ENCODE measurements at places on chromosomes 5 and 9. TPM values are rescaled to one million over a fixed set of nuclear protein-coding genes. Genes with fewer than 3 reads are reported as not detected.

Gene GBGT1
- not detected for total RNA-seq

Gene C5orf58
- total RNA-seq, result not detected

Gene ANKDD1B
- 0.44 TPM for total RNA-seq

Gene LEAP2
- total RNA-seq, result 1.5 TPM

Gene CSF1R
- total RNA-seq, result not detected

Gene ZNF484
- 1.8 TPM for total RNA-seq

Gene PDGFRB
- not detected for total RNA-seq

Gene IGIP
- total RNA-seq, result 1.1 TPM

Gene GRM6
- not detected for total RNA-seq

Gene FRMD3
- 0.03 TPM for total RNA-seq

Gene ADAMTSL1
- not detected for total RNA-seq

Gene CARD9
- 116 TPM for total RNA-seq

Gene FAM221B
- total RNA-seq, result 0.16 TPM

Gene GAPT
- not detected for total RNA-seq

Gene RASGRF2
- total RNA-seq, result 10.3 TPM

Gene PCDHA3
- total RNA-seq, result not detected

Gene RFESD
- not detected for total RNA-seq

DNA sequence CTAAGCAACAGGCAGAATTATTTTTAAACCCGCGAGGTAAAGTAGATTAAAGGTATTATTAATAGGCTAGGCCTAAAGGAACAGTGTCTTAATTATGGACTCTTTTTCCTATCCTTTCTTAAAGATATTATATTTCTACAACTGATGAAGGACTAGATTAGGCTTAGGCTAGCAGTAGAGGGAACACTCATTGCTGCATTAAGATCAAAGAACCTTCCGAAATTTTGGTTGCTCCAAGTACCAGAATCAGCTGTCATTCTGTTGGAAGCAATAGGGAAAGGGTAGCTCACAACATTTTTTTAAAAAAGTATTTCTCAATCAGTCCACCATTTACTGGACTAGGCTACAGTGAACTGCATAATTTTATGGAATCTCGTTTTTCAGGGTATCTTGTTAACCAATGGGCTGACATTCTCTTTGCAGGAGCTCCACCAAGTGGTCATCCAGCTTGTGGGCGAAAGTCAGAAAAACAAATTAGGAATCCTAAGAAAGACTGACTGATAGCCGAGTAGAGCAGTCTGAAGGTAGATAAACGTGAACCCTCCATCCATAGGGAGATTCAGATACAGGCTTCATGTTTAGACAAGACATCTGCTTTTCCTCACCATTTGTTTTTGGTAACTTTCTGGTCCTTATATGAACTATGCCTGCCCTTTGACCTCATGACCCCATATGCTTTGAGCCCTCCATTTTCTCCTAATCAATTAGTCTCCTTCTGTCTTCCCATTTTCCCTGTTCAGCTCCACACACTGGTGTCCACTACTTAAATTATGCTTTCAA, 103.6 kb upstream of the CHD1 start:
- peak; percentile 88 for DNase-seq

DNA sequence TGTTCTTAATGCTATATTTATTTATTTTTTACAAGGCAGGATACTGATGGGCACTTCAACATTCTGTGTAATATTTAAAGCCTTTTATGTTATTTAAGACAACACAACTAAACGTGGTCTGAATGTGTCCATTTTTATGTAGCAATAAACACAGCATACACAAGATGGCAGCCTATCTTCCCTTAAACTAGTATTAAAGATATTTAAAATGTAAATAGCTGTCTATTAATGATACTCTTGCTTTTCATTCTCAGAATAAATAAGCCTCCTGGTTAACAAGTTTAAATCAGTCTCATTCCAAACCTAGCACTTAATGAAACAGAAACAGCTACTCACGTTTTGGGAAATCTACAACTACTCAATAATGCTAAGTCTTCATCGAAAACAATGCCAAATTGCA, 315.7 kb downstream of the MCTP1 start:
- peak; percentile 56 for DNase-seq

GRCh38 chr5:94080390-94080789, 339.0 kb upstream of the POU5F2 start:
- DNase-seq, result no peak

GRCh38 chr9:75065510-75065909, 22.4 kb downstream of the NMRK1 start:
- no peak for DNase-seq

GRCh38 chr9:32526041-32526706, at the start of gene RIGI:
TSS of gene RIGI (minus strand) at chr9:32526196. CDS start at chr9:32526166, 30 bp downstream.
- peak; percentile 92 for DNase-seq

- no peak for DNase-seq
Observed at GRCh38 chr9:129415942-129416651, 204.8 kb downstream of the C9orf50 start.

DNA sequence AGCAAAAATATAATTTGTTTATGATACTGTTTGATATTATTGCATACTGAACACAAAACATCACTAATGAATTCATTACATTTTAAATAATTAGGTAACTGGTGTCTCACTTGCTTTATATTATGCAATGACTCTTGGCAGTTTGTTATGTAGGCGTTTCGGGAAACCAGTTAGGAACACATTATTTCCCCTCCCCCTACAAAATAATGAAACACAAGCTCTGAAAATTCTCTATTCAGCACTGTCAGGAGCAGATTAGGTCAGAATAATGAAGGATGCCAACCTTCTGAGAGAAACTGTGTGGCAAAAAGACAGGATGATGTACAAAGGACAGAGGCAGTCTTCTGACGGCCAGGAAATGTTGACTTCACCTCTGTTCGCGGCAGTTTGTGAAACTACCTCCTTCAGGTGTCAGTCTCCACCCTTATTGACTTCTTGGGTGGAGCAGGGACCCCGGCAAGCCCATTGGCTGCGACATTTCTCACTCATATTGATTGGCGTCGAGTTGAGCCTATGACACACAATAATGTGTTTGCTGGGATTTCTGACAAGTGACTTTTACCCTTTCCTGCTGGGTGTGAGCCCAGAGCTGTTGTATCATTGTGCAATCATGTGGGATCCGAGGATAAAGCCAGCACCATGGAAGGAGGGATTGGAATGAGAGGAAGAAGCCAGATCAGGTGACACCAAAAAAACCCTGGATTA, 33.9 kb downstream of the SH3PXD2B start:
- peak; percentile 96 for DNase-seq

DNA sequence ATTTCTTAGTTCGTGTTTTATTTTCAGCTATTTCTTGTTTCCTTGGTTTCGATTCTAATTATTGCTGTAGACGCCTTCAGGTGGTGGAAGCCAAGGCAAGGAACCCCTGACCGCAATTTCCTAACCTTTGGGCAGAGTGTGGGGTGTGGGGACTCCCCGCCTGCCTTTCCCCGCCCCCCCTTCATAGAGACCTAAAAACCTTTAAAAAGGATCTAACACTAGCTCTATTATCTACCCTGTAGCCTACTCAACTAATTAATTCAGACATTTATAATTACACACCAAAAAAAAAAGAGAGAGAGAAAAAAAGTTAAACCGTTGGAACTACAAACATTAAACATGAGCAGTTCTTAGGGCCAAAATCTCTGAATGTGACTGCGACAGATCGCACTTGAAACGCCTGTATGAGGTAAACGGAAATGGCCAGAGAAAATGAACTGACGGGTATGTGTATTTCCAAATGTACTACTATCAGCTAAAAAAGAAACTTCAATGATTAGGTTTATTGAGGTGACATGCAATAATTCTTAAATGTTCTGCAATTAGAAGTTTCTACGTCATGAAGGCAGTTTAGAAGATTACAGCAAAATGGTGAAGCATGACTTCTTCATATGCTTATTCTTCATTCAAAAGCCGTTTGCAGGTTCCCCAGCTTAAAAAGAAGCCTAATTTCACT, 19.0 kb upstream of the FER start:
- no peak for DNase-seq

DNA sequence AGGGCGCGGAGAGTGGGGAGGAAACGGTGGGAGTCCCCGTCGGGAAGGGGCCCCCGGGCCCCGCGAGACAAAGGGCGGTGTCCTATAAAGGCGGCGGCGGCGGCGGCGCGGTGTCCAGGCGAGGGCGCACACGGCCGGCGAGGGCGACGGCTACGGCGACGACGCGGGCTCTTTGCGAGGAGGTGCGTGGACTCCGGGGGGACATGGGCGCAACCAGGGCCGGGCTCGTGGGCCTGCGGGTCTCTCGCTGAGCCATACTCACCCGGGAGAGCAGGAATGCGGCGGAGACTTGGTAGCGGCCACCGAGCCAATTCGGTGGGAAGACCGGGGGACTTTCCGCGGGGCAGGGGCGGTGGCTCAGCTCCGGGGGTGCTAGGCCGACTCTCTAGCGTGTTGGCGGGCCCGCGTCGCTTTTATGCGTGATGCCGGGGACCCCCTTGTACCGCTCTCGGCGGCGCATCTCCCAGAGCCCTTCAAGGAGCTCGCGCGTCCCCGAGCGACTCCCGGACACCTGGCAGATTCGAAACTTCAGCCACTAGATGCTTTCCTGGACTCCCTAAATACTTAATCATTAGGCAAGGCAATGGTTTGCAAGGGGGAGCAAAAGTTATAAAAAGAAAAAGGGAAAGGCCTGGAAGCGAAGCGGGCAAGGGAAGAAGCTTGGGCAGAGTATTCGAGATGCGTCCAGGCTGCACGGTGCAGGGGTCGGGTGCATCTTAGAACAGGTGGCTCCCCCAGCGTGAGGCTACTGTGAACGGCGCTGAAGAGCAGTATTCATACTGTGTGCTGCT, 5.9 kb upstream of the TAL2 start:
- DNase-seq, result no peak

DNA sequence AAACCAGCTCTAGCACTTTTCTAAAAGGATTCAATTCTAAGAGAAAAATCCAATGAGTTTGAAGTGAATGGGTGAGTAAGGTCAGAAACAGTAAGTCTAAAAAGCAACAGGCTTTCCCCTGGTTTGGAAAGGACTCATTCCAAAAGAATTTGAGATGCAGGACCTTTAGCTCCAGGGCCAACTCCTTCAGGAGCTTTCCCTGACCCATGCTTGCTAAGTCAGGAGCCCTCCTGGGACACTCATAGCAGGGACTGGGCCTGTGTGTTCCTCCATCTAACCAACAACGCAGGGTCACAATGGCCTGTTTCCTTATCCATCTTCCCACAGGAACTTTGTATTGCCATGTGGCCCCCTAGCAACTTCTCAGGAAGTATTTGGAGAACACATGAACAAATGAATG, 198.8 kb downstream of the FRMD3 start:
- DNase-seq, result no peak

DNA sequence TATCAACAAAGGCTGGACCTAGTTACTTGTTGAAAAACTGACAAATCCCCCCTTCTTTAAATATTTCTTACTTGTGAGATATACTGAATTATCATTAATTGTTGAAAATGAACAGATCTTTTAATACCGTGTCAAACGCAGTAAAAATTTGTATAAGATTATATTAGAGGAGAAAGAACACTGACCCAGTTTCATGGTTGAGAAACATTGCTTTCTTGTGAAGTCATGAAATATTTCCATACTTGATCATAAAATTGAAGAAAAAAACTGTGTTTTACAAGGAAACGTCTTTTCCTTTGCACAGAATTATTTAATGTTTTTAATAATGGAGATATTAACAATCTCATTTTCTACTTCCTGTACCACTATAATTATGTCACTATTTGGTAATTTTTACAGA, 45.8 kb downstream of the MOCS2 start:
- no peak for DNase-seq

DNA sequence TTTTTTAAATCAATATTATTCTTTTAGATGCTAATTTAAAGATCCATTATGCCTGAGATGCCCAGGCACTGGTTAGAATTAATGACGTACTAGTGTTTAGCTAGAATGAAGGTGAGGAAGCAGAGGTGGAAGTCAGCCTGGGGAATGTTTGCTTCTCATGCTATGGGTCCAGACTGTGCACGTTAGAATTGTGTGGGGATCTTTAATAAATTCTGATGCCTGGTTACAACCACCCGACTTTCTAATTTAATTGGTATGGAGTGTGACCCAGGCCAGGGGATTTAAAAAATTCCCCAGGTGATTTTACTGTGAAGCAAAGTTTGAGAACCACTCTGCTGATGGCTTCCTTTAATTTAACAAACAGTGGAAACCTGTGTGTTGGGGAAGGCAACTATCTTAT, 111.1 kb downstream of the DOCK2 start:
- no peak for DNase-seq

DNA sequence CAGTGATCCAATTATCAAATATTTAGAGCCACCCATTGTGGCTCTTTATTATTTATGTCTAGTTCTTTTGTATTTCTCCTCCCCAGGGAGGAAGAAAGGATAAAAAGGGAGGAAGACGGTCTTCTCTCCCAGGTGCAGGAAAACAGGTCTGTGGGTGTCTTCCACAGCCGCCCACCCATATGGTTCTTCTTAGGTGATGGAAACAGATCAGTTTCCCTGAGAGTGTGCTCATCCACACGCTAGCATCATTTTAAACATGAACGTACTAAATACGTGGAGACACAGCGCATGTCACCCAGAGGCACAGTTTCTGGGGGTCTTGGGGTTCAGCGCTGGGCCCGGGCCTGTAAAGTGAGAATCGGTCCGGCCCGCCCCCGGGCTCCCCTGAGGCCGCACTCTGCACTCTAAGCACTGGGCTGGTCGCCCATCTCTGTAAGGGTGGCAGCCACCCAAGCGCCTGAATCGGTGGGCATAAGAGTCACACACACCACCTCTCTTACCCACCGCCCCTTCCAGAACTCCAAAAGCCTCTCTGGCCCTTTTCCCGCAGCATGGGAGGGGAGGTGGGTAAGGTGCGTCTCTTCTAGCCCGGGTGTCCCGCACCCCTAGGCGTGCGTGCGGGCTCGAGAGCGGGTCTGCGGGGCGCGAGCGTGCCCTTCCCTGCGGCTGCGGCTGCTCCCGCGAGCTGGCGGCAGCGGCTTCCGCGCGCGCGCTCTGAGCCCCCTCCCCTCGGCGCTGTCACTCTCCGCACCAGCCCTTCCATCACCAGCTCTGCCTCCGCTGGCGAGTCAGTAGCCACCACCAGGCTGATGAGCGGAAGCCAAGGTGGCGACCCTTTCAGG, 1.3 kb downstream of the PTCH1 start:
- DNase-seq, result no peak

DNA sequence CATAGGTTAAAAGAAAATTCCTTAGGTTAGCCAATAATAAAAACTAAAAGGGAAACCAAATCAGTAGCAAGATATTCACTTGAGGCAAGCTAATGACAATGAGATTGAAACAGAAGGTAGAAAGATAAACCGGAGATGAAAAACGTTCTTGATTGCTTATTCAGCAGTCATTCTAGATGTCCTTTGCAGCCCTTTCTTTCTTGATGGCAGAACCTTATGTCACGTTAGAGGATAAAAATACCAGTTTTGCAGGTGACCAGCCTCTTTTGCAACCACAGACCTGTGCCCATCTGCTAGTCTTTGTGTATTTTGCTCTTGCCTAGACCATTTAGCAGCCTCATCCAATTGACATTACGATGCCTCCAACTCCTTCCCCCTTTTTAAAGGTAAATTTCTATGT, 337.8 kb downstream of the DMAC1 start:
- DNase-seq, result no peak

GRCh38 chr5:128329386-128329939, 208.6 kb downstream of the FBN2 start:
- DNase-seq, result no peak

DNA sequence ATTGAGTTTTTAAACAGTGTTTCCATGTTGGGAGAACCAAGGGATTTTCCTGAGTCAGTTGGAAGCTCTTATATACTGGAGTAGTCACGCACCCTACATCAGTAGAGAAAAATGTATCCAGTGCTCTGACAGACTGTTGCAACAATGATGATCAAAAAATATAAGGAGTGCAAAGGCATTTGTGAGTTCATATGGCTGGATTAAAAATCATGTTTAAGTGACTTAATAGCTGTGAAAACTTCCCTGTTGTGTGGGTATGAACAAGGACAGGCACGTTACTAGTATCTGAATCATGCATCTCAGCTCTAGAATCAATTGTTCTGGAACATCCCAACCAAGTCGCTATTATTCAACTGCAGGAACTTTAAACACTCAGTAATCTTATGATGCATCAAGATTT, 229.7 kb downstream of the ROR2 start:
- no peak for DNase-seq
